ENCODE measurements at places on chromosomes 5 and 9. TPM values are rescaled to one million over a fixed set of nuclear protein-coding genes. Genes with fewer than 3 reads are reported as not detected.

The GRXCR2 gene
- not detected for total RNA-seq

DNA sequence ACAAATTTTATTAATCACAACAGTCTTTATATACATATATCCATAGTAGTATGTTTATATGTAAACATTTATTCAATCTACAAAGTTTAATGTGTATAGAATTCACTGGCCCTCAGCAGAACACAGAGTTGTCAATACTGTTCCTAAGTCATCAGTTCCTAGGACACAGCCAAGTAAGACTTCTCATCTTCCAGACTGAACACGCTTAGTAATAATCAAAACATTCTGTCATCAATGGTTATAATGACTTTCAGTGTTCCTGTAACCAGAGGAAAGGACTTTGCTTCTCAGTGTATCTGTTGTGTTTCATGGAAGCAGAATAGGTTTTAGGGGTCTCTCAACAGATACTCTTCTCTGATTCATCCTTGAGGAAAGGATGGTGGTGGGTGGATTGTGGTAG, 82.2 kb downstream of the SMIM23 start:
- DNase-seq = no peak
- H3K36me3 ChIP-seq = peaks cover 51% of the 10 kb centered on the region
- H3K27me3 ChIP-seq = no peaks in the 10 kb centered on the region
- H3K4me3 ChIP-seq = no peak overlapping the region
- H3K4me1 ChIP-seq = peaks cover 2% of the 10 kb centered on the region

GRCh38 chr9:4366591-4367330, 66.9 kb upstream of the GLIS3 start:
- peak; percentile 71 for DNase-seq
- H3K27ac ChIP-seq = no peak overlapping the region
- H3K27me3 ChIP-seq = peaks cover 11% of the 10 kb centered on the region
- no peak overlapping the region for H3K4me3 ChIP-seq
- peaks cover 3% of the 10 kb centered on the region for H3K4me1 ChIP-seq
- no peaks in the 10 kb centered on the region for H3K36me3 ChIP-seq

The CSF1R gene
- not detected for total RNA-seq

The DENND1A gene
- total RNA-seq = 22.3 TPM

The SLC45A2 gene
- total RNA-seq = not detected

The SCGB3A2 gene
- total RNA-seq = not detected

GRCh38 chr5:2887481-2888348, 136.2 kb upstream of the IRX2 start:
- no peaks in the 10 kb centered on the region for H3K36me3 ChIP-seq
- no peak overlapping the region for H3K27ac ChIP-seq
- DNase-seq = no peak
- no peaks in the 10 kb centered on the region for H3K4me1 ChIP-seq
- no peak overlapping the region for H3K4me3 ChIP-seq

The C8G gene
- 1.7 TPM for total RNA-seq

DNA sequence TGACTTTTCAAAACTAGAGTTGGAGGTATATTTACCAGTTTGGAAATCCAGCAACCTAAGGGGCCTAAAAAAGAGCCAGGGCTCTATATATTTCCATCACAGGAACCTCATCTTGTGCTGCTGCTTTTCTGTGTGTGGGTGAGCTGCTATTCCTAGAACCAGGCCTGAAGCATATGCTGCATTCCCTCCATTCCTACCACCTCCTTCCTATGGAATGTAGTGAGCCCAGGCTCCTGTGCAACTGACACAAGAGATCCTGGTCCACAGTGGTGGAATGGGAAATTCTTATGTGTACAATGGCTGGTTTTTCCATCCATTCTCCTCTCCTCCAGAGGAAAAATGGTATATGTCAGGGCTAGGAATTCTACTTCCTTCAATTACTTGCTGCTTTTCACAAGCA, 39.1 kb downstream of the SPEF2 start:
- H3K4me3 ChIP-seq = no peak overlapping the region
- no peaks in the 10 kb centered on the region for H3K27me3 ChIP-seq
- H3K36me3 ChIP-seq = peaks cover 4% of the 10 kb centered on the region
- H3K27ac ChIP-seq = no peak overlapping the region
- no peak for DNase-seq

DNA sequence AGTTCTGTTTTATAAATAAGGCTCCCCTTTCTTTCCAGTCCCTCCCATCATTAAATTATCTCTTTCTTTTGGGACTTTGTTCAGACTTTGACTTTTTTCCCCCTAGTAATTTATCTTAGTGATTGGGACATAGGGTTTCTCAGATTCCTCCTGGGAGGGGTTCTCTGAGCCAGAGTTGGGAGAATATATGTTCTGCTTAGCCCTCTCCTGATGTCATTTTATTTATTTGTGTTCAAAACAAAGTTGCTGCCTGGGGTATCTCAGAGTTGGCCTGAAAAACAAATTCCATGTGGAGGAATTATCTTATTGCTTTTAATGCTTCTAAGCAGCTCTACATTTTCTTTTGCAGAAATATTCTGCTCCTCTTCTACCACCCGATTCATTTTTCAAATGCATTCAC, 211.0 kb downstream of the PCSK5 start:
- H3K27ac ChIP-seq = no peak overlapping the region
- DNase-seq = no peak
- peaks cover 3% of the 10 kb centered on the region for H3K36me3 ChIP-seq
- H3K4me3 ChIP-seq = no peak overlapping the region
- no peaks in the 10 kb centered on the region for H3K27me3 ChIP-seq

The CEL gene
- total RNA-seq = 2.0 TPM

The CCL21 gene
- total RNA-seq = not detected

DNA sequence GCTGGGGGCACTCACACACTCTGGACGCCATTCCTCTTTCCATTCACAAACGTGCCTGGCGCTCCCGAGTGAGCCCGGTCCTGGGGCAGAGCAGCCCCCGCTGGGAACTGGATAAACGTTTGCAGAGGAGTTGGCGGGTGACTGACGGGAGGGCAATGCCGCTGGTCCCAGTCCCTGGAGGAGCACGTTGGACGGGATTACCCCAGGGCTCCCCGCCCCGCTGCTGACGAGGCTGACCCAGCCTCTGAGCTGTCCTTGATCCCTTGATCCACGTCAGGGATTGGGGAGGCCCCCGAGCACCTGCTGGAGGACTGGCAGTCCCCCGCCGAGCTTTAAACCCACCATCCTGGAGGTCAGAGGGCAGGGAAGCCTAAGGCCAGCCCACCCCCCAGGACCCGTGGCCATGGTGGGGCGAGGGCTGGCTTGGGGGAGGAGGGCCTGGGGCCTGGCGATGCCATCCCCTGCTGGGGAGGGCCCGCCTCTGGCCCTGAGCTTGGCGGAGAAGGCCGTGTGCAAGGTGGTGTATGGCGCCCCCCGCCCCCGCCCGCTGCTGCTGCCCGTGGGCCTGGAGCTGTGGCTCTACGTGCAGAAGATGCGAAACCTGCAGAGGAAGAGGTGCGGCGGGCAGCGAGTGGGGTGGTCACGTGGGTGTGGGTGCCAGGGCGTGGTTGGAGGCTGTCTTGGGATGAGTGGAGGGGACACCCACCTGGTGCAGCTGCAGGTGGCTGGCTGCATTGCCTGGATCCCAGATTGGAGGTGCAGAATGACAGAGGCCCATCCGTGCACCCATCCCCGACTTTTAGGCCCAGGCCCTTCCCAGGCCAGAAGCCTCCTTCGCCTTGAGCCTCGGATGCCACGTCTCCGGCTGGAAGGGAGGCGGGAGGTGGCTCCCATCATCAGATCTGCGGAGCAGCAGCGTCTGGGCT, 4.5 kb downstream of the GPSM1 start:
- DNase-seq = no peak
- peaks cover 3% of the 10 kb centered on the region for H3K4me1 ChIP-seq
- H3K36me3 ChIP-seq = no peaks in the 10 kb centered on the region
- no peak overlapping the region for H3K4me3 ChIP-seq

DNA sequence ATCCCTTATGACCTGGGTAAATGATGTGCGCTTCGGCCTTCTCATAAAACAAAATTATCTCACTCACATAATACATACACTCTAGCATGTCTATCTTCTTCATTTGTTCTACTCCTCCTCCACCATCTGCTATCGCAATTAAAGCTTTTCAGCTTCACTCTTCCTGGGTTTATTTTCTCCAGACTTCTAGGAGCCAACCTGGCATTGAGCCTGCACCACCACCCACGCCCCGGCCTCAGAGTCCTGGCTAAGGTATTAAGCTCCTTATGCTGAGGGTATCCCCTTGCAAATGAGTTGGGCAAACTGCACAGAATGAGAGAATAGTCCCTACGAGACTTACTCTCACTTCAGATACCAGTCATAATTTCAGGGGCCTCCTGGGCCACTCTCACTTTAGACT, 236.1 kb upstream of the CDH12 start:
- DNase-seq = no peak
- H3K27me3 ChIP-seq = no peaks in the 10 kb centered on the region
- H3K36me3 ChIP-seq = no peaks in the 10 kb centered on the region
- no peaks in the 10 kb centered on the region for H3K4me1 ChIP-seq
- H3K27ac ChIP-seq = no peak overlapping the region

- H3K36me3 ChIP-seq = no peaks in the 10 kb centered on the region
- peaks cover 51% of the 10 kb centered on the region for H3K4me1 ChIP-seq
- peak overlapping the region; percentile 79 for H3K4me3 ChIP-seq
- peak; percentile 80 for DNase-seq
- H3K27me3 ChIP-seq = no peaks in the 10 kb centered on the region
Observed at GRCh38 chr9:129237164-129237611, 59.1 kb upstream of the IER5L start.

DNA sequence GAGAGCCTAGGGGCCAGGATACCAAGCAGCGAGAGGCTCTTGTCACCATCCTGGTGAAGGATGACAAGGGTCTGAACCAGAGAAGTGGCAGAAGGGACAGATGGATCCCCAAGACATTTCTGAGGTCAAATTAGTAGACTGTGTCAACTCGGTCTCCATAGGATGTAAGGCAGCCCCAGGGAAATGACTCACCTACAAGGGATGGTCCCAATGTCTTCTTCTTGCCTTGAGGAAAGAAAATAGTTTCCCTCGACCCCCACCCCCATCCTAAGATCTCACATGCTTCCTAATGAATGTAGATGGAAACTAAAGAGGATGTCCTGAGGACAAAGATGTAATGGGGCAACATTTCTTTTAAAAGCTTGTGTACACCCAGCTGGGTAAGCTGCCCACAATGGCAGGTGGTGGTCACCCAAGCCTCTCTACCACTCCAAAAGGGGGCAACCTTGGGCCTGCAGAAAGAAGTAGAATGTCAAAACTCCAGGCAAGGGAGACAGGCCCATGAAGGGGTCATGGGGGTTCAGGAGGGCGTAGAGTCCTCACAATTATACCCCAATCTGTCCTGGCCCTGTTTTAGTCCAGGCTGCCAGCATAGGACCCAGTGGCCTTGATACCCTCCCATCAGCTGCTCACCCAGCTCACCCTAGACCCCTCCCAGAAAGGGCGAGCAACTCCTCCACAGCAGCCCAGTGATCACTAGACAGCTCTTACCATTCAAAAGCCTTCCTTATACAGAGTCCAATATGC, 187.4 kb downstream of the ACTL7B start:
- no peak overlapping the region for H3K27ac ChIP-seq
- H3K27me3 ChIP-seq = no peaks in the 10 kb centered on the region
- H3K4me3 ChIP-seq = no peak overlapping the region
- H3K4me1 ChIP-seq = no peaks in the 10 kb centered on the region

DNA sequence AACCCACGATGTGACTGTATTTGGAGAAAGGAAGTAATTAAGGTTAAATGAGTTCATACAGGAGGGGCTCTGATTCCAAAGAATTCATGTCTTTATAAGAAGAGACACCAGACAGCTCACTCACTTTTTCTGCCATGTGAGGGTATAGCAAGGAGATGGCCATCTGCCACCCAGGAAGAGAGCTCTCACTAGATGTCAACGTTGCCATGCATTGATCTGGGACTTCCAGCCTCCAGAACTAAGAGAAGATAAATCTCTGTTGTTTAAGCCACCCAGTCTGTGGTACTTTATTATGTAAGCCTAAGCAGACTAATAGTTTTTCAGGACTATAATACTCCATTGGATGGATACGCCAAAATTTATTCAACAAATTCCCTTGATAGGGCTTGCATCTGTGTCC, 89.8 kb upstream of the RAD23B start:
- no peaks in the 10 kb centered on the region for H3K4me1 ChIP-seq
- H3K27me3 ChIP-seq = peaks cover 18% of the 10 kb centered on the region
- no peak overlapping the region for H3K4me3 ChIP-seq
- DNase-seq = no peak
- H3K36me3 ChIP-seq = no peaks in the 10 kb centered on the region

DNA sequence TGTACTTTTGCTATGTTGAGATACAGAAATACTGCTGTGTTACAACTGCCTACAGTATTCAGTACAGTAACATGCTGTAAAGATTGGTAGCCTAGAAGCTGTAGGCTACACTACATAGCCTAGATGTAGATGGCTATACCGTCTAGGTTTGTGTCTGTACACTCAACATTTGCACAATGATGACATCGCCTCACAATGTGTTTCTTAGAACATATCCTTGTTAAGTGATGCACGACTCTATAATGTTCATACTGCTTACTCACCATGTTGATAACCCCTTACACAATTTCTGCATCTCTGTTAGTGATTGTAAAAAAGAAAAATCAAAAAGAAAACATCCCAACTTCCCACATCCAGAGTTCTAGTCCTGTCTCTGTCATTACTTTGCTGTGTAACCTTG, 450.0 kb downstream of the CCDC171 start:
- H3K4me3 ChIP-seq = no peak overlapping the region
- no peaks in the 10 kb centered on the region for H3K36me3 ChIP-seq
- H3K27ac ChIP-seq = no peak overlapping the region

DNA sequence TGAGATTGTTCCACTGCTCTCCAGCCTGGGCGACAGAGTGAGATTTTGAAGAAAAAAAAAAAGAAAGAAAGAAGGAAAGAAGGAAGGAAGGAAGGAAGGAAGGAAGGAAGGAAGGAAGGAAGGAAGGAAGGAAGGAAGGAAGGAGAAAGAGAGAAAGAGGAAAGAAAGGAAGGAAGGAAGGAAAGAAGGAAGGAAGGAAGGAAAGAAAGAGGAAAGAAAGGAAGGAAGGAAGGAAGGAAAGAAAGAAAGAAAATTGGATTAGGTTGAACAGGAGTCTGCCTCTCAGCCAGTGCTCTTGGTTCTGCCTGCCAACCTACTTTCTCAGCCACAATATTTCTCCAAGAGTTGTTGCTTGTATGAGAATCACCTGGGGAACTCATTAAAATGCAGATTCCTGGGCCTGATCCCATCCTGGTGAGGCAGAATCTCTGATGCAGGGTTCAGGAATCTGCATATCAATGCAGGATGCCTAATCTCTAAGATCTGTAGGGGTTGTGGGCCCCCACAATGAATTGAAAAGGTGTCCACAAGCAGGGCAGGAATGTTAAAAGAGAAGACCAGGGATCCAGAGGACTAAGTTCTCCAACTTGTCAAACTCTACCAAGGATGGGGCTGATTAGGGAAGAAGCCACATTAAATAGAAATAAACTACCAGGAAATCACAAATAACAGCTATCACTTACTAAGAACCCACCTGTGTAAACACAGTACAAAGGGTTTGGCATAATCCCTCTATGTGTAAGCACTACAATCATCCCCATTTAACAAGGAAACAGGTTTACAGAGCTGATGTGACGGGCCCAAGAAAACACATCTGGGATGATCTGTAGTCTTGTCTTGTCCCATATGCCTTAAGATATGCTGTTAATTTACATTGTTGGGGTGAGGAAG, 23.4 kb upstream of the GALNT10 start:
- DNase-seq = no peak
- H3K27ac ChIP-seq = no peak overlapping the region
- no peaks in the 10 kb centered on the region for H3K36me3 ChIP-seq
- peaks cover 33% of the 10 kb centered on the region for H3K27me3 ChIP-seq

All from activated CD4-positive, alpha-beta T cell treated with anti-CD3 and anti-CD28 coated beads, Interleukin-2, amount 10 ng/mL, durations not matched to agents 24 days and 14 days (primary cell).